Activated CD8-positive, alpha-beta T cell treated with anti-CD3 and anti-CD28 coated beads for 36 hours (primary cell): ENCODE measurements at places on chromosomes 2 and 18. TPM values are rescaled to one million over a fixed set of nuclear protein-coding genes. Genes with fewer than 3 reads are reported as not detected.

GRCh38 chr2:231489990-231490389, 25.7 kb upstream of the NCL start:
- peaks cover under 1% of the 10 kb centered on the region for H3K4me1 ChIP-seq
- DNase-seq = peak; percentile 61
- H3K4me3 ChIP-seq = no peak overlapping the region
- H3K27me3 ChIP-seq = no peaks in the 10 kb centered on the region
- H3K27ac ChIP-seq = no peak overlapping the region

- H3K36me3 ChIP-seq = no peaks in the 10 kb centered on the region
- no peak overlapping the region for H3K27ac ChIP-seq
- no peak for DNase-seq
- H3K4me1 ChIP-seq = no peaks in the 10 kb centered on the region
Measured at GRCh38 chr2:200627110-200627770, 41.4 kb downstream of the AOX1 start.

Gene RANBP2
- total RNA-seq = 71.3 TPM

Gene C2orf69
- 17.0 TPM for total RNA-seq

DNA sequence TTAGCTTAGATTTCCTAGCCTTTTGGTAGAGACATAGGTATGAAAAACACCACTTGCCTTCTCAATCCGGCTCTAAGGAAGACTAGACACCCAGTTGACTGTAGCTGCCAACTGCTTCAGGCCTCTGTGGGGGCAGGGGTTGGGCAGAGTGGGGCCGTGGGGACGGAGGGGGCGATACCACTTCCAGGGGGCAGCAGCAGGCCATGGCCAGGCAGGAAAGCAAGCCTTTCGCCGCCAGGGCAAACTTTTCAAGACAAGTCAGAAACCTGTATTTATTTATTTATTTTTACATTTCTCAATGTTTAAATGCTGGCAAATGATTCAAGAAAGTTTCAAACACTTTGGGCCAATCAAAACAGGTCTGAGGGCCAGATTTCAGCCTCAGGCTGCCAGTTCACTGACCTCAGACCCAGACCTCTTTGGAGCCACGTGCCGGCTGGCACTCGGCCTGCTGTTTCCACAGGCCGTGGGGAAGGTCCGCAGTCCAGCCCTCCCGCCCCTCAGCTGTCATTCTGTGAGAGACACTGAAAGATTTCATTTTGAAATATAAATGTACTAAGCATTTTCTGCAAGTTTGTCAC, 63.8 kb downstream of the MEX3C start:
- H3K27me3 ChIP-seq = no peaks in the 10 kb centered on the region
- no peaks in the 10 kb centered on the region for H3K36me3 ChIP-seq
- no peak for DNase-seq
- no peak overlapping the region for H3K27ac ChIP-seq
- no peak overlapping the region for H3K4me3 ChIP-seq
- H3K4me1 ChIP-seq = peaks cover 3% of the 10 kb centered on the region

Gene IL36B
- not detected for total RNA-seq

Gene PDE11A
- total RNA-seq = not detected

Gene CDH2
- total RNA-seq = not detected

- H3K27ac ChIP-seq = no peak overlapping the region
- no peaks in the 10 kb centered on the region for H3K4me1 ChIP-seq
- DNase-seq = no peak
- no peaks in the 10 kb centered on the region for H3K36me3 ChIP-seq
Measured at GRCh38 chr2:121944072-121944831, 188.8 kb downstream of the TSN start.

Gene TUBA4B
- not detected for total RNA-seq

DNA sequence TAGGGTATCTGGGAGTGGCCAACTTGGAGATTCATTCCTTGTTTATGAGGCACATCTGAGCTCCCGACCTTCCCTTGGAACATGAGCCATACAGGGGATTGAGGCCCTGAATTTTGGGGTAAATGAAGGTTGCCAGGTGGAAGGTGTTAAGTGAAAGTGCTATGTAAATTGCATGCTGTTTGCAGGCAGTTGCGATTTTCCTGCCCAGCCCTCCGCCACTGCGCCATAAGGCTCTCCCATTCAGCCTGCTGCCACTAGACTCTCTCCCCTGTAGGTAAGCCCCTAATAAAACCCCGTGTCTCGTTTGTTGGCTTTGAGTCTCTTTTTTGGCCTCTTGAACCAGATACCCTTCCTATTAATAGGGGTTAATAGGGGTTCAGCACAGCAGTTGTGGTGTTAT, 33.8 kb downstream of the PCARE start:
- no peak overlapping the region for H3K27ac ChIP-seq
- no peak for DNase-seq
- no peaks in the 10 kb centered on the region for H3K36me3 ChIP-seq
- H3K4me3 ChIP-seq = no peak overlapping the region

DNA sequence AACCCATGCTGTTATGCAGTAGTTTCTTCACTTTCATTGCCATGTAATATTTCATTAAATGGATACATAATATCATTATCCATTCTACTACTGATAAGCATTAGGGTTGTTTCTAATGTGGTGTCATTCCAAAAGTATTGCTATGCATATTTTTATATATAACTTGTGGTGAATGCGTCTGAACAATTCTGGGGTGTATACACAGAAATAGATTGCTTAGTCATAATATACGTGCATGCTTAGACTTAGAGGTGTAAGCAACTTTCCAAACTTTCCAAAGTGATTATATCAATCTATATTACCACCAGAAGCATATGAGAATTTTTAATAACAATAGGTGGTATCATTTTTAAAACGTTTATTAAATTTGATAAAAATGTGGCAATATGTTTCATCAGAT, 540.9 kb downstream of the DSC3 start:
- H3K36me3 ChIP-seq = no peaks in the 10 kb centered on the region
- no peaks in the 10 kb centered on the region for H3K27me3 ChIP-seq
- H3K27ac ChIP-seq = no peak overlapping the region
- H3K4me3 ChIP-seq = no peak overlapping the region

- H3K4me1 ChIP-seq = peaks cover 2% of the 10 kb centered on the region
- DNase-seq = no peak
- H3K36me3 ChIP-seq = peaks cover 5% of the 10 kb centered on the region
- no peak overlapping the region for H3K4me3 ChIP-seq
- no peak overlapping the region for H3K27ac ChIP-seq
- H3K27me3 ChIP-seq = no peaks in the 10 kb centered on the region
Measured at GRCh38 chr2:152647552-152647951, 69.7 kb downstream of the PRPF40A start.

- H3K27me3 ChIP-seq = no peaks in the 10 kb centered on the region
- H3K36me3 ChIP-seq = peaks cover 15% of the 10 kb centered on the region
- no peaks in the 10 kb centered on the region for H3K4me1 ChIP-seq
- no peak overlapping the region for H3K4me3 ChIP-seq
- no peak for DNase-seq
- H3K27ac ChIP-seq = no peak overlapping the region
Measured at GRCh38 chr2:105104208-105104731, 66.4 kb downstream of the MRPS9 start.

DNA sequence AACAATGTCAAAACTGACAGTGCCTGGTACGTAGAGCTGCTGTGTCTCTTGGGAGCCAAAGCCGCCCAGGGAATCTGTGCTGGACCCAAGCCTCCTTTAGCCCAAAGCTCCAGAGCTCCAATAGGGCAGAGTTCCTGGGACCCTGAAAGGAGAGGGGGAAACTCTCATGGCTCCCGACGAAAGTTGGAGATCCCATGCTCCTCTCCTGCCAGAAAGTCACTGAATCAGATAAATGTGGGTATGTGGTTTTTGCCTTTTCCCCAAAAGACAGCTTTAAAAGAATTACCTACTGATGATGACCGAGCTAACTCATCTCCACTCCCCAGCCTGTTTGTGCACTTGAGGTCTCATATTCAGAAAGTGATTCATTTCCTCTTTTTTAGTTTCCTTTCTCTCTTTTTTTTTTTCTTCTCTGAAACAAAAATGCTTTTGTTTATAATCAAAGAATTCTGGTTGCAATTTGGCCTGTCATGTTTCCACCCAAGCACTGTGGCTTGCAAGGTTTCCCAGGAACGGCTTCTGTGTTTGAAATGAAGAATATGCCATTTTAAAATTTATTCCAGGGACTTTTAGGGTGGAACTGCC, 14.1 kb upstream of the PMAIP1 start:
- peak overlapping the region; percentile 6 for H3K27ac ChIP-seq
- H3K4me1 ChIP-seq = peaks cover 40% of the 10 kb centered on the region
- no peaks in the 10 kb centered on the region for H3K36me3 ChIP-seq

Gene PLCD4
- 0.49 TPM for total RNA-seq

DNA sequence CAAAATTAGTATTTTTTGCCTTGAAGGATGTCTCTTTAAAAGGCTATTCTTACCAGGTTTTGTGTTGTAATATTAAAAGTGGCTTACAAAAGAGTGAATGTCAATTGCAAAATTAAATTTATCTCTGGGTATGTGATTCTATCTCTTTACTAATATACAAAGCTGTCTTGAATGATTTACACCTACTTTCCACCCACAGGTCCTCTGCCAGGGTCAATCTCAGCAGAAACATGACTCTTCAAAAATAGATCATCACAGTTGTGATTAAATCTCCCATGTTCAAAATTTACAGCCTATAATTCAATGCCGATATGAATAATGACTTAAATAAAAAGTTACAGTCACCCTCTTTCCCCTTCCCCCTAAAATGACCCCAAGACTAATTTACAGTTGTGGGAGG, 78.8 kb downstream of the SLC8A1 start:
- no peaks in the 10 kb centered on the region for H3K36me3 ChIP-seq
- H3K4me1 ChIP-seq = no peaks in the 10 kb centered on the region
- no peak overlapping the region for H3K4me3 ChIP-seq
- no peak overlapping the region for H3K27ac ChIP-seq

Gene ANKRD62
- total RNA-seq = not detected

DNA sequence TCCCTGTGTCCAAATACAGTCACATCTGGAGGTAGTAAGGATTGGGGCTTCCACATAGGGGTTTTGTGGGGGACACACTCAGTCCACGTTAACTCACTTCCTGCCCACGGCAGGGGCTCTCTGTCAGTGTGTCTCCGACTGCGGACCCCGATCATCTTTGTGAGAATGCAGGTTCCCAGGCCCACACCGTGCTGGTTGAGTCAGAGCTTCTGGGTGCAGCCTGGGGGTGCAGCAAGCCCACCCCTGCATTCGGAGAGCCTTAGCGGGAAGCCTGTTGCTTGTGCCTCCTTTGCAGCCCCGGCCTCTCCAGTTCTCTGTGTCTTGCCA, 28.0 kb downstream of the HPCAL1 start:
- H3K27me3 ChIP-seq = no peaks in the 10 kb centered on the region
- H3K4me3 ChIP-seq = peak overlapping the region; percentile 94
- peak overlapping the region; percentile 91 for H3K27ac ChIP-seq
- DNase-seq = peak; percentile 55
- H3K36me3 ChIP-seq = peaks cover 40% of the 10 kb centered on the region
- peaks cover 84% of the 10 kb centered on the region for H3K4me1 ChIP-seq
